ENCODE measurements at places on chromosomes 2 and 18.

DNA sequence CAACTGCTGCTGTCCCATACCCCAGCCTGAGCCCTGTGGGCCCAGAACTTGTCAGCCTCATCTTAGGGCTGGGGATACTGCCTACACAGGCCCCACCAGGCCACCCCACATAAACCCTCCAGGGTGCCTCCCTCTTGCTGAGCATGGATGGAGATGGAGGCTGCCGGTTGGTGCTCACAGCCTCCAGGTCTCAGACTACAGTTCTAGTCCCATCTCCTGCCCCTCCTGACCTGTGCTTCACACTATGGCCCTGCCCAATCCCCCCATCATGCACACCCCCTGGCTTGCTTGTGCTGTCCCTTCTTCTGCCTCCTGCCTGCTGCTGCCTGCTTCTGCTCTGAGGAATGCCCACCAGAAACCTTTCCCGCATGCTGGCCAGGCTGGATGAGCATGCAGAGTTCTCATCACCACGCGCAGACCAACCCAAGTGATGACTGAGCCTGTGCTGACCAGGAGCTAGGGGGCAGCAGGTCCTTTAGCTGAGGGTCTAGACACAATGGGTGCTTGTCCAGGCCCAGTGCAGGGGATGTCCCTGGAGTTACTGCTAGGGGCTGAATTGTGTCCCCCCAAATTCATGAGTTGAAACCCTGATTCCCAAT, 138.4 kb upstream of the HS6ST1 start:
- no peak for DNase-seq

GRCh38 chr2:20136149-20136548, 84.7 kb upstream of the LAPTM4A start:
- DNase-seq, result no peak

DNA sequence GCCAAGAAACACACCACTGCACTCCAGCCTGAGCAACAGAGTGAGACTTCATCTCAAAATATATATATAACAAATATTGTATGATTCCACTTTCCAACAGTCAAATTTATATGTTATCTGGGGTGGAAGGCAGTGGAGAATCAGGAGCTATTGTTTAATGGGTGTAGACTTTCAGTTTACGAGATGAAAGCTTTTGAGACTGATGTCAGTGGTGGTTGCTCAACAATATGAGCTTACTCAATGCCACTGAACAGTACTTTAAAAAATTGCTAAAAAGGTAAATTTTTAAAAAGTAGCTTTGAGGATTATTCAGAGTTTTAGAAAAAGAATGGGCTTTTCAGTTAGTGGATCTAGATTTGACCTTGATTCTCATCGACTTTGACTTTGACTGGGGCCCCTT, 105.9 kb upstream of the ST6GAL2 start:
- no peak for DNase-seq

DNA sequence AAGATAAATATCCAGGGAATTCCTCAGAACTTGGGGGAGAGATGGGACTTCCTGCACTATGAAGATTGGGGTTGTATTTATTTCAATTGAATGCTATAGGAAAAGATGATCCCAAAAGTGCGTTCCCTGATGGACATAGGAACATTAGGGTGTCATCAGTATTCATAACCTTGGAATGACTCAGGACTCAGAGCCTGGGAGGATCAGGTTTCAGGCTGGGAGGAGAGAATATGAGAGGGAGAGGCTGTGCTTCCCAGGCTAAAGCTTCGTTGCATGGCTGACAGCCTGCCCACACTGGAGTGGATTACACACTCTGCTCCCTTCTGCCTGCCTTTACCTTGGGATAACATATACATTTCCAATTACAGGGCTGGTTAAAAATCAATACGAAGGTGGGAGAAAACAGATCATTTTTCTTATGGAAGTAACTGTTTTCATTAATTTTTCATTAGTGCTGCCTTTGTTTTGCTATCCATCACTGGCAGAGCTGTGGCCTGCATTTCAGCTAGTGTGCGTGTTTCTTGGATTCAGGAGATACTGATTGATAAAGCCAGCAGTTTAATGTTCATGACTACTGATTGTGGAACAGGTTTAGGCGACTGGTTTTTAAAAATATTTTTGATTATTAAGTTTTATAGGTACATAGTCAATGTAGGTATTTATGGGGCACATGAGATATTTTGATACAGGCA, 118.7 kb downstream of the KCTD1 start:
- peak; percentile 53 for DNase-seq

DNA sequence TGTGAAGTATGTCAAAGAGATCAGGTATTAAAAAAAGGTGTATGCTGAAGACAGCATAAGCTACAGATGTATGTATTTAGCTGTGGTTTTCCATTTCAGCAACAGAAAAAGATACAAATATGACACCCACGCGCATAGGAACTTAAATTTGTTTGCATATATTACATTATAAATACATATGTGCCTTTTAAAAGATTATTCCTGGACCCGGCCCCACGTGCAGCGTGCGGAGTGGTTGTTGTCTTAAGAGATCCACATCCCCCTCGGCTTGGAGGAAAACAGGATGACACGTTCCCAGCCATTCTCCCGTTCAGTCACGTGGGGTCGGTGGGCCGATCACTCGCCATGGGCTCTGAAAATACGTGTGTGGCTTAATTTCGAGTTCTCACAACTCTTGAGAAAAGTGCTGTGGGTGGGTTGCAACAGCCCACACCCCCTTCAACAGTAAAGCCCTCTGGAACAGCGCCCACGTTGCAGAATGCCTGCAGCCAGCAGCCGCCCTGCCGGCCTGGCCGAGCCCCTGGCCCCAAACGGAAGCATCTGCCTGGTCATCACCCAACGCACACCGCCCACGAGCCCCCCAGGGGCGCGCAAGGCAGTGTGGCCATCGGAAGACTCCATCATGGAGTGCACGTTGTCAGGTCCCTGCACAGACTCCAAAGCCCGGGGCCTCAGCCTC, 18.6 kb upstream of the KCNG2 start:
- no peak for DNase-seq

DNA sequence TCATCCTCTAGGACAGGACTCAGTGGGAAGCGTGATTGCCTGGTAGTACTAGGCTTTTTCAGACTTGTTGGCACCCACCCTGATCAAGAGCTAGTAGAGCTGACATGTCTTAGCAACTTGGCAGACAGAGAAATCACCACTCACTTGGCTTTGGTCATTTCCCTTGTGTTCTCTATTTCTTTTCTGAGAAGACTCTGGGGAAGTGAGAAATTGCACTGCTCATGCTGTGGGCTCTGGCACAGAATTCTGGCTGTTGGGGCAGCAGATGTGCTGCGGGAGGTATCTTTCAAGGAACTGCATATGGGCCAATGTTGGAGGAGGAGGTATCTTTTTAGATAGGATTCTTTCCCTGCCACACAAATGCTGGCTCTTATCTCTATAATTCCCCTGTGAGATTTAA, 529.1 kb upstream of the MEX3C start:
- no peak for DNase-seq

DNA sequence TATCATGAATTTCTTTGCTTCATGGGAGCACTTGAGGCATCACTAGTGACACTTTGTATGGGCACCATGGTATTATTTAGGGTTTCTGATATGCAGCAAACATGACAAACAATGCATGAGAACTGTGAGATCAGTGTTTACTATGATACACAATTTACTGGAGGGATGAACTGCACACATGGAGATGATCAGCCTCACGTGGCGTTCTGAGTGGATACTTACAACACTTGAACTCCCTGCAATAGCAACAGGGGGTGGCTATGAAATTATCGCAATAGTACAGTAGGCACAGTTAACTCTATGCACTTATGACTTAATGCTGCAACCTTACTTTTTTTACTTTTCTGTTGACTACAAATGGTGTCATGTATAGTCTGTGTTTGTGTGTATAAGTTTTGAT, 18.5 kb upstream of the UGT1A8 start:
- no peak for DNase-seq

DNA sequence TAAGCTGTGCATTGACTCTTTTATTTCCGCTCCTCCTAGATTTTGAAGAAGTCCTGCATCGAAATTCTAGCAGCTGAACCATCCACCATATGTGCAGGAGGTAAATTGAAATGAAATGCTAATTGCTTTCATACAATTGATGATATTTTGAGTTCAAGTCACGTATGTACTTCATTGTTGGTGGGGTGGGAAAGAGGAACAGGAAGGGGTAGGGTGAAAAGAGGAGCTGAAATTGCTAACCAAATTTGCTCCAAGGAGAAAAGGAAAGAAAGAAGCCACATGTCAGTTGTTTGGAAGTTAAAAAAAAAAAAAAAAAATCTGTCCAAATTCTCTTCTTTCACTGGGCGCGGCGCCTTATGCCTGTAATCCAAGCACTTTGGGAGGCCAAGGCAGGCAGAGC, 77.8 kb downstream of the ANTXR1 start:
- no peak for DNase-seq

- DNase-seq, result no peak
Observed at GRCh38 chr2:37851828-37852584, 73.1 kb upstream of the RMDN2 start.

DNA sequence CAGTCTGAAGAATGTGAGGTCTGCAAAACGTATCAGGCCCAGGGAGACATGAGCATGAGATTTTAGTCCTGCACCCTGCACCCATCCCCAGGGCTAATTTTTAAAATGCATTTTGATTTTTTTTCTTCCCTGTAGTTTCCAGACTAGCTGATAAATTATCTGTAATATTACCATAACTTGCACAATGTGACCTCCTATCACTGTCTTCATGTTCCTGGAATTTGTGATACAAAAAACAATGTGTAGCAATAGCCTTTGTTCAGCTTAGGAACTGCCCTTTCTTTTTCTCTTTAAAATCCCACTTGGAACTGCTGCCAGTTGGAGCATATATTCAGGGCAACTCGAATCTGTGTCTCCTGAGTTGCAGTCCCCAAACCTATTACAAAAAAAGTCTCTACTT, 222.8 kb upstream of the HS6ST1 start:
- DNase-seq, result no peak

GRCh38 chr2:13114391-13114790, 397.7 kb downstream of the TRIB2 start:
- no peak for DNase-seq

DNA sequence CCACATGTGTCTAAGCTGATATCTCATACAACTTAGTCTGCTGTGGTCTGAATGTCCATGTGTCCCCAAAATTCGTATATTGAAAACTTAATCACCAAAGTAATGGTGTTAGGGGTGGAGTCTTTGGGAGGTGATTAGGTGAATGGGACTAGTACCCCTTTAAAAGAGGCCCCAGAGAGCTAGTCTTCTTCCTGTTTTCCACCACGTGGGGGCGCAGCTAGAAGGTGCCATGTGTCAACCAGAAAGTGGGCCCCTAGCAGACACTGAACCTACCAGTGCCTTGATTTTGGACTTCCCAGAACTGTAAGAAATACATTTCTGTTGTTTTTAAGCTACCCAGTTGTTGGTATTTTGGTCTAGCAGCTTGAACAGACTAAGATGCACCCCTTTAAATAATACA, 86.6 kb downstream of the ASB1 start:
- peak; percentile 52 for DNase-seq

- peak; percentile 31 for DNase-seq
Observed at GRCh38 chr2:174597345-174598047, at the start of gene WIPF1. Gene WIPF1, minus strand, starts transcription at chr2:174597804. Its CDS starts 12,231 bp downstream, at chr2:174585573.

DNA sequence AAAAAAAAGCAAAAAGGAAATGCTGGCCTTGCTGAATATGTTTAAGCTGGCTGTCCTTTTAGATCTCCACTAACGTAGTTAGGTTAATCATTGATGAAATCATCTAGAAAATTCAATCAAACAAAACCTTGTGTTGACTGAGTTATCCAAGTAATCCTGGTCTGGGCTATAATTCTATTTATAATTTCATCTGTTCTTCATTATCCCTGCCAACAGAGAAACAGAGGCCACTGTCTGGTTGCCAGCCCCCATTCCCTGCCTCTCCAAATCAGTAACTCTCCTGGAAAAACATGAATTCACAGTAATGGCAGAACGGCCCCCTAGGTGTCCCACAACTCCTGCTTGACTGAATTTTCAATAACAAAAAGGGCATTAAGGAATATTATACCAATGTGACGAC, 24.6 kb downstream of the DOCK10 start:
- DNase-seq, result no peak

DNA sequence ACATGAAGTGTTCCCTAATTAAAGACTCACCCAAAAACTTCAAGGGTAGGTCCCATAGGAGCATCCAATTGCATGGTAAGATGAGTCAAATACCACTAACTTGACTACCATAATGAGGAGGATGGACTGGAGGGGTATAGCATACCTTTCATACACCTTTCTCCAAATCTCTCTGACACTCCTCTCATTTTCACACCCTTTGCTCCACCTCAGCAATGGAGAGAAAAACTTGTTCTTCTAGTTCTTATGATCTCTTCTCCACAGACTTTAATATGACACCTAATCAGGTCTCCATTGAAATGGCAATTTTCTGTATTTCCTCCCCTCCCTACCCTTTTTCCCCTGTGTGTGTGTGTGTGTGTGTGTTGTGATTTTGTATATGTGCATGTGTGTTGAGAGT, 41.1 kb upstream of the MAP2 start:
- no peak for DNase-seq

- no peak for DNase-seq
Observed at GRCh38 chr2:149033716-149034115, 4.8 kb upstream of the LYPD6B start.

- no peak for DNase-seq
Observed at GRCh38 chr2:19247186-19247585, 111.2 kb downstream of the OSR1 start.

GRCh38 chr18:79356435-79356834, 39.3 kb upstream of the NFATC1 start:
- no peak for DNase-seq

DNA sequence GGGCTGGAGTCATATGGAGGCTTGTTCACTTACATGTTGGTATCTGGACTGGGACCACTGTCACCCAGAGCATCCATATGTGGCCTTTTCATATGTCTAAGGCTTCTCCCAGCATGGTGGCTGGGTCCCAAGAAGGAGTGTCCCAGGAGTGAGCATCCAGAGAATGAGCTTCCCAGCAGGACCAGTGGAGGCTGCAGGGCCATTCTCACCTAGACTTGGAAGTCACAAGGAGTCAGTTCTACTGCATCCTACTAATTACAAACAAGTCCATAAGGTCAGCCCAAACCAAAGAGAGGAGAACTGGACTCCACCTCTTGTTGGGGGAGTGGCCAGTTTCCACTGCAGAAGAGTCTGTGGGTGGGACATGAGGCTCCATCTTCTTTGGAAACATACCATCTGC, 5.1 kb upstream of the TEX51 start:
- no peak for DNase-seq

- no peak for DNase-seq
Observed at GRCh38 chr2:164766216-164766953, 75.2 kb downstream of the COBLL1 start.

- DNase-seq, result no peak
Observed at GRCh38 chr2:65390134-65390533, 42.3 kb downstream of the SPRED2 start.

DNA sequence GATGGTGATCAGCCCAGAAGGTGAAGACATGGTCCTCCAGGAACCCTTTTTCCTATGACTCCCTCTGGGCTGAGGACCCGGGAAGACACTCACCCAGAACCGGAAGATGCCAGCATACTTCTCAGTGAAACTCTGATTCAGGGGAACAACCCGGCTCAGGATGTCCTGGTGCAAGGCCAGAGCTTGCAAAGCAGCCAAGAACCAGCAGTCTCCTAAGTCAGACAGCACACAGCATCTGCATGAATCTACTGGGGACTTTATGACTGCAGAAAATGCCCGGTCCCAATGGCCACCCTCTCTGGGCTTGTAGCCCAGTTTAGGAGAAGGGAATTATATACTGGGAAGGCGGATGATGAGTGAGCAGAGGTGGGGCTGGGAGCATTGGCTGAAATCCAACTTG, 15.3 kb downstream of the CAPN14 start:
- no peak for DNase-seq

Data from hepatic stellate cell (primary cell).